SJCRH30 (cell line): ENCODE measurements at places on chromosomes 2 and 18. TPM values are rescaled to one million over a fixed set of nuclear protein-coding genes. Genes with fewer than 3 reads are reported as not detected.

The CBLN2 gene
- total RNA-seq, result 0.18 and 0.26 TPM in 2 replicates

The PXDN gene
- 312 and 322 TPM in 2 replicates for total RNA-seq

The TCF7L1 gene
- 8.5 and 9.2 TPM in 2 replicates for total RNA-seq

GRCh38 chr2:134590679-134591078 is 128.1 kb downstream of the TMEM163 start:
- no peak overlapping the region for H3K27ac ChIP-seq
- no peaks in the 10 kb centered on the region for H3K36me3 ChIP-seq
- DNase-seq, result no peak
- no peaks in the 10 kb centered on the region for H3K27me3 ChIP-seq

DNA sequence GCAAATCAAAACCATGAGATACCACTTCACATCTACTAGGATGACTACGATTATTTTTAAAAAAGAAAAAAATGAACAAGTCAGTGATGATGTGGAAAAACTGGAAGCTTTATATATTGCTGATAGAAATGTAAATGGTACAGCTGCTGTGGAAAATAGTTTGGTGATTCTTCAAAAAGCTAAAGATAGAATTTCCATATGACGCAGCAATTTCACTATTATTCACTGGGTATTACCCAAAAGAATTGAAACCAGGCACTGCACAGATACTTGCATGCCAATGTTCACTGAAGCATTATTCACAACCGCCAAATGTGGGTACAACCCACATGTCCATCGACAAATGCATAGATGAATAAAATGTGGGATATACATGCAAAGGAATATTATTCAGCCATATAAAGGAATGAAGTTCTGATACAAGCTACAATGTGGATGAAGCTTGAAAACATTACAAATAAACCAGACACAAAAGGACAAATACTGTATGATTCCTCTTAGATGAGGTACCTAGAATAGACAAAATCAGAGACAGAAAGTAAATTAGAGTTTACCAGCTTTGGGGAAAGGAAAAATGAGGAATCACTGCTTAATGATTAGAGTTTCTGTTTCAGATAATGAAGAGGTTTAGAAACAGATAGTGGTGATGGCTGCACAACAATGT is 11.1 kb downstream of the RTTN start:
- no peak overlapping the region for H3K4me3 ChIP-seq
- no peak overlapping the region for H3K27ac ChIP-seq
- DNase-seq, result no peak
- H3K36me3 ChIP-seq, result peaks cover 10% of the 10 kb centered on the region; the same call in 1 of the 2 replicates
- H3K27me3 ChIP-seq, result no peaks in the 10 kb centered on the region

GRCh38 chr2:63882395-63883105 is 40.9 kb downstream of the UGP2 start:
- no peak overlapping the region for H3K27ac ChIP-seq
- no peak for DNase-seq
- H3K4me3 ChIP-seq, result no peak overlapping the region
- no peaks in the 10 kb centered on the region for H3K27me3 ChIP-seq
- H3K36me3 ChIP-seq, result peaks cover 70% of the 10 kb centered on the region

DNA sequence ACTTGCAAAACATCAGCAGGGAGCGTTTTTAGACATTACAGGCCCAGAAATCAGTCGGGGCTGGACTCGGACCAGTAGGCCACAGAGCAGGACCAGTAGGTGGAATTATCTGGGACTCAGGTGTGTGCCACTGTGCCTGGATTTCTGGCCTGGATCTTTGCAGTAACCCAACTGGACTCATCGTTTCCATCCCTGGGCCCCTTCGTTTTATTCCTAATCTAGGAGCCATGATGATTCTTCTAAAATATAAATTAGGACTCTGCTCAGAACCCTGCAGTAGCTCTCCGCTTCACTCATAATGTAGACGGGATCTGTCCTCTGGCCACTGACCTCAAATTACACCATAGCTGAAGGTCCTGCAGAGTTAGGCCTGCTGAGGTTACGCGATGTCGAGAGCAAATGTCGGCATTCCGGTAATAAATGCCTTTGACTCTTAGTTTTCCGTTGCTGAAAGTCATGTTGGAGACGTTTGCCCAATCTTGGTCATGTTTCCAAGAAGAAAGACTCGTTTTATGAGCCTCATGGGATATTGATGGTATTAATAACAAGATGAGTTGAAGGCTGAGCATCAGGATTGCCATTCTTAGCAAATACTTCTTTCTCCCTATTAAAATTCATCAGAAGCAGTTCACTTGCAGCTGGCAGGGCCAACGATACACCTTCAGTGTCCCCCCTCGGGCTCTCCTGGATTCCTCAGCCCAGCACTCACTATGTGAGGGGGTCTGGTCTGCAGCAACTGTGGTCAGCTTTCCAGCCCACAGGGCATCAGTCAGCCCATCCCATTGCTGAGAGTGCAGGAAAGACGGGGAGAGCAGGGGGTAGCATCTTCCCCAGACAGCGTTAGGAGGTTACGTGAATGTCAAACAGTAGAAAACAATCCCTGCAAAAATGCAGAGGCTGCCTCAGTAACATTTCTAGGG is 39.9 kb upstream of the KLF11 start:
- H3K27ac ChIP-seq, result no peak overlapping the region
- H3K36me3 ChIP-seq, result no peaks in the 10 kb centered on the region
- peaks cover 8% of the 10 kb centered on the region for H3K4me1 ChIP-seq
- no peak for DNase-seq
- no peak overlapping the region for H3K4me3 ChIP-seq

DNA sequence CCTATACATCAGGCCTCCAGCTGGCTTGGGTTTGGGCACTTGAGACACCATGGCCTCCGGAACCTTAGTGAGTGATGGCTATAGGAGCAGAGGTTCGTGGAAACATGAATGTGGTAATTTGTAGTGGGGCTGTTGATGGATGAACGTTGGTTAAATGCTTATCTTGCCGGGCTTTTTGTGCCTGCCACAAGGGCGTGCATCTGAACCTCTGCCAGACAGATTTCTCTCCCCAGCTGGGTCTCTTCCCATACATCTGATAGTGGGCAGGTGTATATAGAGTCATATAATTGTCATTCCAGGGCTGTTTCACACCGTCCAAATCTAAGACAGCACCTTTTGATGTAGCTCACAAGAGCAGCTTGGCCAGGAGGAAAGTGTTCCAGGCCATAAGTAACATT is 14.7 kb downstream of the LAMA3 start:
- no peaks in the 10 kb centered on the region for H3K27me3 ChIP-seq
- H3K4me1 ChIP-seq, result no peaks in the 10 kb centered on the region
- H3K36me3 ChIP-seq, result no peaks in the 10 kb centered on the region
- no peak for DNase-seq
- no peak overlapping the region for H3K4me3 ChIP-seq
- H3K27ac ChIP-seq, result no peak overlapping the region

DNA sequence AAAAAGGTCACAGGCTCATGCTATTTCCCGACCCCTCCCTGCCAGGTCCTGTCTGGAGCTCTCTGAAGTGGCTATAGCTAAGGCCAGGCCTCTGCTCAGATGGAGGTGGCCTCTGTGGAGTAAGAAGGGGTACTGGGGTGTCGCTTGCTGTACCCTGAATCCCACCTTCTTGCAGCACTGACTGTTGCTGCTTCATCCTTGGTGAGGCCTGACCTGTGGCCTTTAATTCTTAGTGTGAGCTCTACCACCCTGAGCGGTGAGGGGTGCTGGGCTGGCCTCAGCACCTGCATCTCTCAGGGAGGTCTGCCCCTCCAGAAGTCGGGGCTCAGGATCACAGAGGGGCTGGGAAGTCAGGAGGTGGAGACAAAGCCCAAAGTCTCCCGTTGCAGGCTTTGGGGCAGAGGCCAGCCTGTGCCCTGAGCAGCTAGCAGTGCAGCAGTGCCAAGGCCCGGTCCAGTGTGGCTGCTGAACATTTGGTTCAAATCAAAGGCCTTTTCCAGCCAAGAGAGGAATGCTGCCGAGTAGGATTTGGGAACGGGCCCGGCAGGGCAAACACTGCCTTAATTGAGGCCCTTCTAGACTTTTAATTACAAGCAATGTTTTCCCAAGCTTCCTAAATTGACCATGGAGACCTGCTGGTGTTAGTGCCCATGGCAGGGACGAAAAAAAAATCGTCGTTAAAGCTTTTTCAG is 133.5 kb upstream of the HAAO start:
- peak overlapping the region; percentile 81; the same call in 1 of the 2 replicates for H3K27ac ChIP-seq
- no peaks in the 10 kb centered on the region for H3K36me3 ChIP-seq
- DNase-seq, result no peak
- no peaks in the 10 kb centered on the region for H3K27me3 ChIP-seq
- H3K4me3 ChIP-seq, result no peak overlapping the region

GRCh38 chr18:31606265-31606664 is 14.6 kb downstream of the TTR start:
- H3K27ac ChIP-seq, result no peak overlapping the region
- no peak overlapping the region for H3K4me3 ChIP-seq
- DNase-seq, result no peak
- no peaks in the 10 kb centered on the region for H3K4me1 ChIP-seq
- no peaks in the 10 kb centered on the region for H3K27me3 ChIP-seq
- no peaks in the 10 kb centered on the region for H3K36me3 ChIP-seq

- H3K27ac ChIP-seq, result peak overlapping the region; percentile 73
- H3K4me3 ChIP-seq, result no peak overlapping the region
- H3K36me3 ChIP-seq, result no peaks in the 10 kb centered on the region; the same call in 1 of the 2 replicates
These were observed 44.5 kb downstream of the SH3BP4 start for GRCh38 chr2:234996069-234996940.

- DNase-seq, result no peak
- no peak overlapping the region for H3K27ac ChIP-seq
- no peaks in the 10 kb centered on the region for H3K4me1 ChIP-seq
- H3K27me3 ChIP-seq, result no peaks in the 10 kb centered on the region
These were observed 17.7 kb upstream of the SERPINB2 start for GRCh38 chr18:63869851-63870250.
